ENCODE measurements at places on chromosomes 12 and 14. TPM values are rescaled to one million over a fixed set of nuclear protein-coding genes. Genes with fewer than 3 reads are reported as not detected.

Gene FAM222A
- total RNA-seq = 0.22 TPM

Gene SIRT4
- total RNA-seq = 3.2 TPM

Gene C12orf50
- total RNA-seq = not detected

Gene CEP170B
- total RNA-seq = 5.0 TPM

Gene TXNDC16
- total RNA-seq = 2.6 TPM

Gene EML1
- 21.1 TPM for total RNA-seq

Gene ADAM21
- under 0.01 TPM for total RNA-seq

Gene DTX3
- total RNA-seq = 4.2 TPM

Gene CCDC197
- total RNA-seq = not detected

Gene ULK1
- total RNA-seq = 6.9 TPM

Gene LALBA
- total RNA-seq = not detected

Gene CCDC38
- total RNA-seq = not detected

Gene BTG1
- 16.6 TPM for total RNA-seq

Gene NTN4
- 216 TPM for total RNA-seq
